CD4-positive, alpha-beta T cell treated with Interleukin-12 subunit alpha and Interleukin-12 subunit beta, for 1 hour (primary cell): ENCODE measurements at places on chromosomes 3 and 15.

DNA sequence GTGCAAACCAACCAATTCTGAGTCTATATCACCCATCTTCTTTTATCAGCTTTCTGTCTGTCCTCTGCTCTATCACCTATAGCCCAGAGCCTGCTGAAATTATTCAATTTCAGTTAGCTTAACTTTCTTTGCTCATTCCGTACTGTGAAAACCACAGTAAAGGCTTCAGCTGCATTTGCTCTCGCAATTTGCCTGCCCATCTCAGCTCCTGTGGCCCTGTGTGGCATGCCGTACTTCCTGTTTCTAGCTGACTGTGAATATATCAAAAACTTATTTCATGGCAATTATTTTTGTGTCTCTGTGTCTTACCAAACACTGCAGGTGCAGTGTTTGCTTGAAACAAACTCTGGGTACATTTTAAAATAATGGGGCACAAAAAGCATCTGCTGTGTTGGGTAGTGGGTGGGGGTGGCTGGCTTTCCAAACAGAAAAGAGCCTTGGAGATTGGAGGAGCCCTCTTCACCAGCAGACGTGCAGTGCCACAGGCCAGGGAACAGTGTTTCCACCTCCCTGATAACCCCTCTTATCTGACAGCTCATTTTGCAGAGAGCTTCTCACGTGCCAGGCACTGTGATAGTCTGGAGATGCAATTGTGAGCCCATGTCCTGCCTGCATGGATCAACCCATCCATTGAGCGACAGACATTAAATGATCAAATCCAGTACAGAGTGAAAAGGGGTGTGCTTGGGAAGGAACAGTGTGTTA, 45.2 kb downstream of the GASK1A start:
- DNase-seq = peak; percentile 57

GRCh38 chr3:46619845-46620778, 7.8 kb downstream of the FAM240A start:
- DNase-seq = no peak

GRCh38 chr3:188362405-188362831, 208.5 kb downstream of the LPP start:
- peak; percentile 25 for DNase-seq

GRCh38 chr3:12275974-12276650, 12.8 kb upstream of the PPARG start:
- DNase-seq = no peak
